ENCODE measurements at places on chromosomes 11 and 22.

DNA sequence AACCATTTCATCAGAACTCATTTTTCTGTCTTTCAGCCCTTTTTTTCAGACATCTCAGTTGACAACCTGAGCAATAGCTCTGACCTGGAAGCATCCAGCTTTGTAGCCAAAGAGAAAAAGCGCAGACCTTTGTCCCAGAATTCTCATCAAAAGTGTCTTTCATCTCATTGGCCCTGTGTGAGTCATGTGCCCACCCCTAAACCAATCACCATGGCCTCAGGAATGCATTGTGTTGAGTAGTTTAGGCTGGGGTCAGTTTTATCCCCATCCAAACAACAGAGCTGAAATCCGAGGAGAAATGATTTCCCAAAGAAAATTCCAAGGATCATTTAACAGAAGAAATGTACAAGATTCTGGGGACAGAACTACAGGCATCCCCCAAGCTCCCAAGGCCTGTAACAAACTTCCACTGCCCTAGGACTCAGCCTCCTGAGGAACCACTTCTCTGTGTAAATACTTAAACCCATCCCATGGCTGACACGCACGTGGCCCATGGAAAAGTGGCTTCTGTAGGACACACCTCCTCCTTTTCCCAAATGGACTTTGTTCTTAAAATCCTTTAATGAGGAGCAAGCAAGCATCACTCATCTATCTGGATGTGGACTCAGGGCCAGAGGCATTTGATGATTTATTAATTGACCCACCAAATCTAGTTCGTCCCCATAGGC is 429.0 kb downstream of the SOX6 start:
- DNase-seq: no peak
- no peak overlapping the region for H3K4me3 ChIP-seq
- H3K27ac ChIP-seq: no peak overlapping the region
- peaks cover 4% of the 10 kb centered on the region for H3K27me3 ChIP-seq

- peak overlapping the region; percentile 76 for H3K4me3 ChIP-seq
- peak overlapping the region; percentile 61 for H3K27ac ChIP-seq
- no peak for DNase-seq
- H3K27me3 ChIP-seq: no peaks in the 10 kb centered on the region
- peaks cover 15% of the 10 kb centered on the region for H3K4me1 ChIP-seq
These were observed 77.0 kb downstream of the DDIAS start for GRCh38 chr11:82978422-82979099.

DNA sequence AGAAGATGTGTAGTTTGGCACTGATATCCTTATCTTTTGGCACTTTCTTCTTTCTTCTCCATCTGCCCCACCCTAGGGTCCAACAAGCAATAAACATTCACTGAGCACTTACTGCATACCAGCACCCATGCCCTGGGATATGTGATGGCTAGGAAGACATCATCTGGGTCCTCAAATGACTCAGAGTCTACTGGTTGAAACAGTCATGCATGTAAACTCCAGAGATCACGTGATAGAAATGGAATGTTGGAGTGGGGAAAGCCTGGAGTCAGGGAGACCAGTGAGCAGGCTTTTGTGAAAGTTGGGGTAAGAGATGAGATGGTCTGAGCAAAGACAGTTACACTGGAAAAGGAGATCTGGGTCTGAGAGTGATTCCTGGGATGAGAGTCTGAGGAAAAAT is 724.9 kb upstream of the TENM4 start:
- no peak overlapping the region for H3K4me3 ChIP-seq
- H3K27me3 ChIP-seq: no peaks in the 10 kb centered on the region
- no peaks in the 10 kb centered on the region for H3K4me1 ChIP-seq
- H3K27ac ChIP-seq: no peak overlapping the region
- DNase-seq: no peak

DNA sequence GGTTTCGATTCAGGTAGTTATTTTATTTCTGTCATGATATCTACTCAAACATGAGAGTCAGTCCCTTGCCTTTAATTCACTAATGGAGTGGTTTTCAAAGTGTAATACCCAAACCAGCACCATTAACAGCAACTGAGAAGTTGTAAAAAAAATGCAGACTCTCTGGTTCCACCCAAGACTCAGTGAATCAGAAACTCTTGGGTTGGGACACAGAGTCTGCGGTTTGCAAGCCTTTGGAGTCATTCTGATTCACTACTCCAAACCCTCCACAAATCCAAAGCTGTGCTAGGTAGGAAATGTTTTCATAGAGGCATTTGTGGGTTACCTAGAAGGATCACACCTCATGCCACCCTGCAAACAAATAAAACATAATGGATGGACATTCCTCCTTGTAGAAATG is 340.1 kb downstream of the NTM start:
- H3K4me1 ChIP-seq: no peaks in the 10 kb centered on the region
- H3K27ac ChIP-seq: no peak overlapping the region
- no peak overlapping the region for H3K4me3 ChIP-seq
- H3K27me3 ChIP-seq: no peaks in the 10 kb centered on the region
- H3K36me3 ChIP-seq: no peaks in the 10 kb centered on the region

DNA sequence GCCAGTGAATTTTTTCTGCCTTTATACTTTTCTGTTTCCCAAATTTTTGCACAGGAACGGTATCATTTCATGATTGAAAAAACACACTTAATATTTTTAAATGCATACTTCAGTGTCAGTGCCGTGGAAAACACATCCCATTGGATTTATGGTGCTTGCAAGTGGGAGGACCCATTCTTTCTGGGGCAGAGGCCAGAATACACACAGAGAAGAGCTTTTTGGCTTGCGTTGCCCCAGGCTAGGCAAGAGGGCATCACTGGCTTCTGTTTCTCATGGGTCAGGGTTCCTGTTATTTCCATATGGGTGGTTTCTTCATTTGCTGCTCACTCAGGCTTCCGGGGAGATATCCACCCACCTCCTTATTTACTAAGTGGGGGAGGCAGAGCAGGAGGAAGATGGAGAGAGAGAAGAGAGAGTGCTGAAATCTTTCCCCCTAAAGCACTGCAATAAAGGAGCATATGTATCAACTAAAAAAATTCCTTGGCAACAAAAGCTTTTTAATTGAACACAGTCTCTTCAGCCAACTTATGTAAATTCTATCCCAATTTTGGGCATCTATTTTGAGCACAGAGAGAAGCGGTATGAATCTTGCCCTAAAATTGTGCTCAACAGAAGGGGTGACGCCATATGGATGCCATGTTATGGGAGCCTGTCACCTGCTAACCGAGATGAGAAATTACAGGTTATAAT is 66.0 kb upstream of the KIRREL3 start:
- no peak for DNase-seq
- H3K36me3 ChIP-seq: no peaks in the 10 kb centered on the region
- H3K4me1 ChIP-seq: no peaks in the 10 kb centered on the region

All from natural killer cell treated with Interleukin-12 subunit alpha and Interleukin-12 subunit beta and Interleukin-15 and Interleukin-18, amount 100 ng/mL, for 72 hours (primary cell).